ENCODE measurements at places on chromosomes 16 and 17. TPM values are rescaled to one million over a fixed set of nuclear protein-coding genes. Genes with fewer than 3 reads are reported as not detected.

The CCL4L2 gene
- total RNA-seq: not detected

The NPIPA2 gene
- total RNA-seq: 0.52 TPM

The ZNF771 gene
- total RNA-seq: 7.8 TPM

The QPRT gene
- 0.52 TPM for total RNA-seq

The CACNB1 gene
- 6.3 TPM for total RNA-seq

The CDH1 gene
- not detected for total RNA-seq

The MYH3 gene
- total RNA-seq: 0.86 TPM

The DHX58 gene
- total RNA-seq: 15.0 TPM

The IL34 gene
- 7.1 TPM for total RNA-seq

The HBA1 gene
- total RNA-seq: not detected

The RNF135 gene
- 9.8 TPM for total RNA-seq

The MYO15B gene
- 5.6 TPM for total RNA-seq

The KRT33A gene
- not detected for total RNA-seq

The OGFOD1 gene
- 65.2 TPM for total RNA-seq

The CALB2 gene
- 0.43 TPM for total RNA-seq

The NOS2 gene
- total RNA-seq: under 0.01 TPM

The NETO2 gene
- 6.1 TPM for total RNA-seq

The VAT1L gene
- total RNA-seq: under 0.01 TPM

The OR4D1 gene
- not detected for total RNA-seq

The IFI35 gene
- total RNA-seq: 51.2 TPM

The LITAFD gene
- not detected for total RNA-seq

The GPR139 gene
- not detected for total RNA-seq

The FBXO39 gene
- 0.76 TPM for total RNA-seq

The EPOP gene
- total RNA-seq: 1.7 TPM

Measured in articular chondrocyte of knee joint (primary cell).